ENCODE measurements at places on chromosomes 11 and 22. TPM values are rescaled to one million over a fixed set of nuclear protein-coding genes. Genes with fewer than 3 reads are reported as not detected.

- no peak for DNase-seq
These were observed 4.8 kb downstream of the TOP3B start for GRCh38 chr22:21977814-21978213.

GRCh38 chr22:25176175-25176574 lies 23.5 kb upstream of the CRYBB3 start:
- DNase-seq: no peak

DNA sequence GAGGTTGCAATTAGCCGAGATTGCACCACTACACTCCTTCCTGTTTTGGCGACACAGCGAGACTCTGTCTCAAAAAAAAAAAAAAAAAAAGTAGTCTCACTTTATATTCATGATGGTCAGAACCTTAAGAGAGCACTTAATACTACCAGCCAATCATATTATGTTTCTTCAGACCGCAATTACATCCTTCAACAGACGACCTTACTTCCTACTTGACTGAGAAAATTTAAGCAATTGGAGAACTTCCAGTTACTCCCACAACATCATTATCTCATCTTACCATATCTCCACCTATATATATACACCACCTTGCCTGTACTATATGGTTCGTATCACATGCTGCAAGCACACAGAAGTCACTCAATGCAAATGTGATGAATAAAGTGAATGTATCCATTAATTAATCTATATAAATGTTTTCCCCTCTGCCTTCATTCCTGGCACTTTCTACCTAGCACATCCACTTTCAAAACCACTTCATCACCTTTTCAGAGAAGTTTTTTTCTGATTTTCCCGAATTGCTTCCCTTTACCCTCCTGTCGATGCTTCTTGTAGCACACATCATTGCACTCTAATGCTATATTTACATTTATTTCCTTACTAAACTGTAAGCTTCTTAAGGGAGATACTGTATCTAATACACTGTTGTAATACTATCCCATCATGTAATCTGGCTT lies 13.8 kb downstream of the ATP5MG start:
- no peak for DNase-seq

- no peak for DNase-seq
These were observed 78.4 kb downstream of the ADAMTS15 start for GRCh38 chr11:130526846-130527245.

The CCDC73 gene
- not detected for total RNA-seq

The EFCAB6 gene
- 2.3 TPM for total RNA-seq
